Activated T-cell treated with anti-CD3 and anti-CD28 coated beads, Interleukin-2, amount 50 U/mL, for 24 hours (primary cell): ENCODE measurements at places on chromosomes 2 and 18.

DNA sequence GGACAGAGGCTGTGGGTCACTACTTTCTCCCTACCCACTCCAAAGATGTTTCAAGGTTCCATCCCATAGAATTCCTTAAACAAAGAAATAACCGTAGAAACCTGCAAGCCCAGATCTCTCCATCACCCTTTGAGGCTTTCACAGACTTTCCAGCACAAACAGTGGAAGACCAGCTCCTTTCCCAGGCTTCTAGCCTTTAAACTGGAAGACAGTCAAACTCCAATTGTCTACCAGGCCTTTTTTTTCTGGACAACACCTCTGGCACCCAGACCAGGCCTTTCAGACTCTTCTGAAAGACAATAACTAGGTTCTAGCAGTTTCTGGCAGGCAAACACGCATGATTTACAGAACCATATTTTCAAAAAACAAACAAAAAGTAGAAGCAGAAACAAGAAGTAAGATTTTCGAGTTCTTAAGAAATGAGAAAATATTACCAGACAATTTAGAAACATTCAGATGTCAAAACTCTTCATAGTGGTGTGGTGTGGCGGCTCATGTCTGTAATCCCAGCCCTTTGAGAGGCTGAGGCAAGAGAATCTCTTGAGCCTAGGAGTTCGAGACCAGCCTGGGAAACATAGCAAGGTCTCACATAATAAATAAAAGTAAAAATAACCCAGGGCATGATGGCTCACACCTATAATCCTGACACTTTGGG is 106.8 kb upstream of the MSH2 start:
- DNase-seq: no peak

DNA sequence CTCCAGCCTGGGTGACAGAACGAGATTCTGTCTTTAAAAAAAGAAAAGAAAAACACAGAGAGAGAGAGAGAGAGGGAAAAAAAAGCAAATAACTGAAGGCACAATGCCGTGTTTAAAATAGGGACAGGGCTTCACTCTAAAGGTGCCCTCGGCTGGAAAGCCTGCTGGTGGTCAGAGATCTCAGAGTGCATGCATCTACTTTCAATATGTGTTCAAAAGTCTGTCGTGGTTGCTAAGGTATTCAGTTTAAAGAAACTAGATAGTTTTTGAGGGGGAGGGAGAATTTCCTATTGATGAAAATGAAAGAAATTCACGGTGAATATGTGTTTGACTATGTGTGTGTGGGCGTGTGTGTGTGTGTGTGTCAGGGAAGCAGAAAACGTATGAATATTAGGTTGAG is 11.0 kb upstream of the CBLN2 start:
- DNase-seq: no peak

- DNase-seq: no peak
Observed at GRCh38 chr2:238513346-238513745, 86.6 kb downstream of the ASB1 start.

DNA sequence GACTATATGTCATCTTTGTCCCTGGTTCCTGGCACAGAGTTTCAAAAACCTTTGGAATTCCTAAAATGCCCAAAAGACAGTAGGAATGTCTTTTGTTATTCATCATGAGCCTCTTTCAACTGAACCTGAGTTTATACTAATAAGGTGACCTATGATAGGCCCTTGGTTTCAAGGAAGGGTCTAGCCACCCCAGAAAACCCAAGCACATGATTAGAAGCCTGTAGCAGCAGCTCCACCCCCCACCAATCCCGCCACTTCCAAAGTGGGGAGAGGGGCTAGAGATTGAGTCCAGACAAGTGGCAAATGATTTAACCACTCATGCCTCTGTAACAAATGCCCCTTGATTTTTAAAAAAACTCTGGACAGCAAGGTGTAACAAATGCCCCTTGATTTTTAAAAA is 56.8 kb downstream of the ADD2 start:
- no peak for DNase-seq

- DNase-seq: no peak
Observed at GRCh38 chr2:1510176-1510575, 96.9 kb downstream of the TPO start.

GRCh38 chr2:112174383-112174782 is 36.2 kb downstream of the FBLN7 start:
- no peak for DNase-seq

GRCh38 chr2:71796174-71796593 is 342.8 kb downstream of the DYSF start:
- DNase-seq: no peak

DNA sequence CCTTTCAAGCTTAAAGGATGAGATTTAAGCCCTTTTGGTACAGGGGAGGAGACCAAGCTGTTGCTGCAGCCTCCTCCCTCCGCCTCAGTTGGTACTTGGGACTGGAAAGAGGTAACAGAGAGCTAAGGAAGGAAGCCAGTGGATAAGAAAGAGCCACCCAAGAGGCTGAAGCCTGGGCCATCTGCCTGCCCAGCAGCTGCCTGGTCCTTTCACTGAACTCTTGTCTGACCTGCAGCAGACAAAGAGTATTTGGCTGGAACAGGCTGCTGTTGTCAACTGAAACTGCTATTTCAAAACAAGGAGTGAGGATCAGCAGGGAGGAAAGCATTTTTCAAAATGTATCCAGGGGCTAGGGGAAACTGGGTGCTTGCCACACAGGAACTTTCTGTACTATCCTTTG is 30.3 kb downstream of the TNS1 start:
- DNase-seq: no peak

DNA sequence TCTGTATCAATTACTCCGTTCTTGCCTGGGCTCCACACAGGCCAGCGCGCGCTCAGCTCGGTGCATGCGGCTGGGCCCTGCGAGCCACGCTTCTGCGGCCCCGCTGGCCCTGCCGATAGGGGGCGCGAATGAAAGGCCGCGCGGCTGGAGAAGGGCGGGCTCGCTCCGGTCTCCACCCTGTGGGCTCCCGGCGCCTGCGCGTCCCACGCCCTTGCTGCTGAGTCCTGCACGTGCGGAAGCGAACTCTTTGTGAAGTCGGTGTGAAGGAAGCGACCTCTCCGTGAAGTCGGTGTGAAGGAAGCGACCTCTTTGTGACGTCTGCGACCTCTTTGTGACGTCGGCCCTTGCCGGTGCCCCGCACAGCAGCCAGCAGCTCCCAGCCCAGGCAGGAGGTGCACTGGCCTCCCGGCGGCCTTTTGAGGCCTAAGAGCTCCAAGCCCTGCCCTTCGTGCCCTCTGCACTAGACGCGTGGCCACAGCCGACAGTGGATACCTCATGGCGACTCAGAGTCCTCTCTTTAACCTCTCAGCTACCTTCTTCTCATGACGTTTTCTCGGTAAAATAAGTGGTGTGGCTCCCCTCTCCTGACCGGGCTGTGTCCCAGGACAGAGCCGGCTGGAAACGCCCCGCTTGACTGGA is 391.9 kb upstream of the RAB6C start:
- no peak for DNase-seq

DNA sequence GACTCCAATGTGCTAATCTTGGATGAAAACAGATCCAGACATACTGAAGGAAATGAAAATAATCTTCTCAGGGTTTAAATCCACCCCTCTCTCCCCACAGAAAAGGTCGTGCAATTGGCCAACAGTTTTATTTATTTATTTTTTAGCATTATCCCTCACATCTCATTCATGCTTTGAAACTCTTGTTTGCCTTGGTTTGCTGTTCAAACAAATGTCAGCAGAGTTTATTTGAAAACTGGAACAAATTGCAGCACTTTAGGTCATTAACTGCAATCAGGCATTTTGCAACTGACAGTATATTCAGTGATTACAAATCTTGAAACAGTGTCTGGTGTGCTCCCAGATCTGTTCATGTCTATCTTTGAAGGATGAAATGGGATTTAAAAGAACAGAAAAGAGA is 220.6 kb downstream of the SLC4A10 start:
- DNase-seq: no peak

GRCh38 chr2:18339326-18339725 is 221.1 kb downstream of the RDH14 start:
- no peak for DNase-seq

DNA sequence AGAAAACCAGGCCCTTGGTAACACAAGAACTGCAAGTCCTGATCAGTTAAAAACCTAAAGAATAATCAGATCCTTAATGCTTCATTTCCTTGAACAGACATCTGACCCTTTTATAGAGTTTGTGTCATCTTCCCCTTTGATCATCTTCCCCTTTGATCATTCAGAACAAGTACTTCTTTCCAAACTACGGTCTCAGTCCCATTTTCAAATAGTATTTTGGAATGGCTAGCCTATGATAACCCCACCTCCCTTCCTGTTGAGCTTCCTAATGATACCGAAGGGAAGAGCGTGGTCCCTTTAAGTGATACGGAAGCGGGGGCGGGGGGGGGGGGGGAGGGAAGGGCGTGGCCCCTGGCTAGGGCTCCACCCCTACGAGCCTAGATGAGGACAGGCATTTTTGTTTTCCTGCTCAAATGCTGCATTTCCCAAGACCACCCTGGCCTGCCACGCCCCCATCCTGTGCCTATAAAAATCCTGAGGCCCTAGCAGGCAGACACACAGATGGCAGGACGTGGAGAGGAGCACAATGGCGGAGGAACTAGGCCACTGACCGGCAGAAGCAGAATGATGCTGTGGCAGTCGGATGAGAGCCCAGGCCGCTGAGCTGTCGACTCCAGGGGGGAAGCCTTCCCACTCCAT is 24.1 kb upstream of the CHRNA1 start:
- no peak for DNase-seq

DNA sequence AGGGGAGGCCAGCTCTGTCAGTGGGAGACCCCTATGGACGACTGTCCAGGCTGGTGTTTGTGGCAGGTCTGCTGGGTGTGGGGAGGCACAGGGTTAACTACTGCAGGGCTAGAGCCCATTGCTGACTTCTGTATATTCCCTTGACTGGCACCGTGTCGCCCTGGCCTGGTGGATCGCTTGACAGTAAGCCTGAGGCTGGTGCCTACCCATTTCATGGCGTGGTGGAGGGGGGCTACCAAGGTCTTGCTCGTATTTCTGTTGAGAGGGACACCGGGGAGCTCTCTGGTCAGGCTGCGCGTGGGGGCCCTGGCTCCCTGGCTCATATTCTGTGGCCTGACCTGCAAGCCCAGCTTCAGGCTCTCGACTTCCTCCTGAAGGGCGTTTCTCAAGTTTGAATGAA is 119.7 kb downstream of the ACOXL start:
- DNase-seq: peak; percentile 33

DNA sequence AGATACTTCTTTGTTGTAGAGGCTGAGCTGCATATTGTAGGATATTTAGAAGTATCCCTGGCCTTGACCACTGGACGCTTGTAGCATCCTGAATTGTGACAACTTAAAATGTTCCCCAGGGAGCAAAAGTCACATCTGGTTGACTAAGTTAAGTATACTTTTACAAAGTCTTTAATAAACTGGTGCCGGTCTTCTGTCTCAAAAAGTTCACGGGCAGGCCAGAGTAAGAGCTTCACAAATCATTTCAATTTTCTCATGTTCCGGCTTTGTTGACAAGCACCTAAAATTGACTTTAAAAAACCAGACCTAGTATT is 18.4 kb downstream of the ATP8B1 start:
- DNase-seq: no peak

GRCh38 chr2:140200307-140200706 is 1420.1 kb upstream of the NXPH2 start:
- no peak for DNase-seq

DNA sequence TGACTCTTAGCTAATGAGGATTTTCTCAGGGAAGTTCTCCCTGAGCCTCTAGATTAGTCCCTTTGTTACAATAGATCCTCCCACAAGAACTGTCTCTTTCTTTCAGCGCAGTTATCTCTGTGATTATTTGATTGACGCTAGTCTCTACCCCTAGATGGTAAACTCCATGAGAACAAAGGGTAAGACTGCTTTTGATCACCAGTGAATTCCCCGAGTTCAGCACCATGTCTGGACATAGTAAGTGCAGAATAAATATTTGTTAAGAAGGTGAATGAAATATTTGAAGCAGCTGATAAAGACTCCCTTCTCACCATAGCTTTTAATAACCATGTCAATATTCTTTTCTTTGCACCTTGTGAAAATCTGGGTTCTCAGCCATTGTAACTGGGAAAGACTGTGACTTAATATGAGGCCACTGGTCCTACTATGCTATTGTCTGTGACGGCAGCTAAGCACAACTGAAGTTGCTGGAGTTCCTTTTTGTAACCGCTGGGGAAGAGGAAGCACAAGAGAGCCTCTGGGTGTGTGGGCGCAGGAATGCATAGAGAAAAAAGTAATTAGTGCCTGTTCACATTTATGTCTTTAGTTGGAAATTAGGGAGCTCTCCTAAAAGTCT is 214.7 kb downstream of the TGIF1 start:
- no peak for DNase-seq

- DNase-seq: no peak
Observed at GRCh38 chr18:50869150-50869549, 9.8 kb upstream of the ME2 start.

GRCh38 chr2:386406-387103 is 98.7 kb upstream of the ALKAL2 start:
- DNase-seq: no peak

DNA sequence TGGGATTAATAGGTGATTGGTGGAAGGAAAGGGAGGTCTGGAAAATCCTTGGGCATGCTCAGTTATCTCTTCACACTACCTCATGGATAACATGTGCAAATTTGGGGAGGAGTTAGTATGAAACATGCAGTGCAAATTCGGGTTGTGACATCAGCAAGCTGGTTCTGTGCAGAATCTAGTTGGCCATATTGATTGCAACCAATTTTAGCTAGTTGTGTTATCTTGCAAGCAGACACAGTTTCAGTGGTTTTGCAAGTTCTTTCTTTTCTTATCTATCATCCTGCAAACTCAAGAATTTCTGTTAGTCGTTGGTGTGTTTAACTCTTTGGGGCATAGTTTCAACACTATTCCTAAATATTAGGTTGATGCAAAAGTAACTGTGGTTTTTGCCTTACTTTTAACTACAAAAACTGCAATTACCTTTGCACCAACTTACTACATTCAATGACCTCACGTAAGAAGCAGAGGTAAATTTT is 135.4 kb downstream of the PTH2R start:
- DNase-seq: no peak

DNA sequence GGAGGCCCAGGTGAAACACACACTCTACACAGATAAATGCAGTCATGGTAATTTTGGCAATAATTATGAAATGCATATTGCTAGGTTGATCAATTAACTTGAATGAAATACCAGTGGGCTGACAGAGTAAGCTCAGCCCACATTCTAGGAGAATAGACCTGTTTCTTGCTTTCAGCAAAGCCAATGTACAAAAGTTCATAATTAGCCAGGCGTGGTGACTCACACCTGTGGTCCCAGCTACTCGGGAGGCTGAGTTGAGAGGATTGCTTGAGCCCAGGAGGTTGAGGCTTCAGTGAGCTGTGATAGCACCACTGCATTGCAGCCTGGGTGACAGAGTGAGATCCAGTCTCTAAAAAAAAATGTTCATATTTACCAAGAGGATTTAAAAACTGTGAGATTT is 15.7 kb upstream of the MBP start:
- no peak for DNase-seq

DNA sequence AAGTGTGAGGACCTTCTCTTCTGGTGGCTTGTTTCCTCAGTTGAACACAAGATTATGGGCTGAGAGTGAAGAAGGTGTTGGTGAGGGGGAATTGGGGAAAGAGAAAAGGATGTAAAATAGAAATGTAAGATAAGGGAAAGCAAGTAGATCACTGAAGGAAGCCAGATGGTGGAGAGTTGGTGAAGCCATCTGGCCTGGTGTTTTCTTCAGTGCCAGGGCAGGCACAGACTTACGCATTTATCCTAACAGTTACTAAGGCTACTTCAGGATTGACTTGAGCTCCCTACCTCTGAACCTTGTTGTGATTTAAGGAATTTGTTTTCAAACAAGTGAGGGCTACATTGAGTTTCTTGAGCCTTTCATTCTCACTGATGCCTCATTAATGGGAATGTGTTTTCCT is 113.8 kb downstream of the GALNT1 start:
- no peak for DNase-seq

- no peak for DNase-seq
Observed at GRCh38 chr2:64354857-64355680, 98.9 kb upstream of the LGALSL start.

- DNase-seq: no peak
Observed at GRCh38 chr18:57741273-57741672, 61.8 kb downstream of the ATP8B1 start.
